ENCODE measurements at places on chromosomes 1 and 21. TPM values are rescaled to one million over a fixed set of nuclear protein-coding genes. Genes with fewer than 3 reads are reported as not detected.

DNA sequence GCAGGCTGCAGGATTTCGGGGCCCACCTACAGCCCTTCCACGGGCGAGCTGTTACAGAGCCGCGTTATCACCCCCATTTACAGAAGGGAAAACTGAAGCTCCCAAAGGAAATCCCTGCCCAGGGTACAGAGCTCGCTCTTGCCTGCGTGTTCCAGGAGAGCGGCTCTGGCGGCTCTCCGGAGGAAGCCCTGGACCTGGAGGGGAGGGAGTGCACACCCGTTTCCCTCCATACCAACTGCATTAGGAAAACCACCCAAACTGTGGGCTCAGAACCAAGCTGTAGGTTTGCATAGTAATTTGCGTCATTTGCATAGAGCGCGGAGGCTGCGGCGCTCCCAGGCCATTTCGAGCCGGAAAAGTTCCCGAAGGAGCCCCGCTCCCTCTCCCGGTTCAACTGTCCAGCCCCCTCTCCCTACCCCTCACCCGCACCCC is 24.7 kb upstream of the ADGRB2 start:
- DNase-seq: no peak

DNA sequence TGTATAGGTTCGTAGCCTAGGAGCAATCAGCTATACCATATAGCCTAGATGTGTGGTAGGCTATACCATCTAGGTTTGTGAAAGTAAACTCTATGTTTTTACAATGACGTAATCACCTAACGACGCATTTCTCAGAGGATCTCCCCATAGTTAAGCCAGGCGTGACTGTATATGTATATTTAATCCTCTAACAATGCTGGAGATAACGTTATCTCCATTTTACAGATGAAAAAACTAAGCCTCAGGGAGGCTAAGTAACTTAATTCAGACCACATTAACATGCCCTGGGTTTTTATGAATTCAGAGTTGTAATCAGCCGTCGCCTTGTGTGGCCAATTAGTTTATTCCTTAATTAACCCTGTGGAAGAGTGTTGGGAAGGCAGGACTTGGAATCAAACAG is 107.7 kb upstream of the PLXNA2 start:
- no peak for DNase-seq

Gene MPZL1
- 137 TPM for total RNA-seq

DNA sequence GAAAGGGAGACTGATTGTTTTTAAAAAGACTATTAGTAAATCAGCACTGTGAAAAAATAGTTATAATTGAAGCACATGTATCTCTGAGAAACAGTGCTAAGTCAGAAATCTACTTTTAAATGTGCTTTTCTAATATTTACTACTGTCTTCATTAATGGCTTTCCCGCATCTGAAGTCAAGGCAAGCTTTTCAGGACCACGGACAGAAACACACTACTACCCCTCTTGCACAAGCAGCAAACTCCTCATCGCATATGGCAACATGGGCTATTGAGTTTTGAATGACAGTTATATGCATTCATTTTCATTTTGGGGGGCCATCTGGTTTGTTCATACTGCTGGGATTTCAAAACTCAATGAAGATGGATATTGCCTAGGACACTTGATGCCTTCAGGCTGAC is 433.4 kb upstream of the CAMK1G start:
- DNase-seq: no peak

GRCh38 chr1:115062542-115063004 is 26.7 kb downstream of the TSPAN2 start:
- DNase-seq: peak; percentile 62

GRCh38 chr1:182084487-182085316 is 23.2 kb upstream of the ZNF648 start:
- peak; percentile 90 for DNase-seq

Gene SLC30A10
- total RNA-seq: 5.5 TPM

Gene RPTN
- total RNA-seq: not detected

DNA sequence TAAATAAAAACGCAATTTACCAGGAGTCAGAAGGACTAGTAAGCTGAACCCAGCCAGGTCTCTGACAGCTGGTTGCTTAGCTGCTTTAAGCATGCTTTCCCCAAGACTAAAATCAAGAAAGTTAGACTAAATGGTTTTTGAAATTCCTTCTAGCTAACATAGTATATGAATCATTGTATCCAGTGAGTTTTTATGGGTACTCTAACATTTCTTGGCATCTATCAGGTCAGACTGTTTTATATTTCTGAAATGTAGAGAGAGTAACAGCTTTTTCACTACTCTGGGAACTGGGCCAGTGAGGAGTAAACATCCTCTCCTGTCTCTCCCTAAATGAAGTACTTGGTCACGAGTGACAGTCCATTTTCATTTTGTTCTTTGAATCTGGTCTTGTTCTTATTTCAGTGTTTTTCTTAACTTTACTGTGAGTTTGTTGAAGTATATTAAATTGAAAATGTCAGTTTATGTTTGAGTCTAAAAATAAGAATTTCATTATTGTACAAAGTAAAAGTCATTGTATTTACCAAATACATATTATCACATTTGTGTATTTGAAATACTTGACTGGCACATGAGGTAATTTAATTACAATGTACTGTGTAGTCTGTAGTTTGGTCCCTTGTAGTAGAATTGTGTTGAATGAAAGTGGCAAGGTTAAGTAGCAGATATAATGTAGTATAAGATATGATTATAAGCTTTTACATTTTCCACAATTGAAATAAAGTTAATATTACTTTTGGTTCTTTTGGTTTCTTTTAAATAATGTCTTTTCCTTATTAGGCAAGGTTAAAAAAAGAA is 47.6 kb downstream of the PKN2 start:
- peak; percentile 30 for DNase-seq

DNA sequence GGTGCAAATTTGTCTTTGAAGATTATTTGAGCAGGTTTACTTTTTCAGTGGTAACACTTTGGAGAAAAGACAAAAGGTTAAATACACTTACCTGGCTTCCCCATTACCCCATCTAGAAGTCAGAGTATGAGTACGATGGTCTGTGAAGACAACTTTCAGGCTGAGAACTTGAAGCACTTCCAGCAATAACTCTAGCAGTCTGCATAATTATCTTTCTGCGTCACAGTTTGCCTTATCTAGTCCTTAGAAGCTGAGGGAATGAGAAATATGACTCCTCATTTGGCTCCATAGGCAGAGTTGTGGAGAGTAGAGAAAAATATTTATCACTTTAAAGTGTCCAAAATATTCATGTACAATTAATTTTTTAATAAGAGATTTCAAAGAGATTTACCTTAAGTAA is 323.4 kb upstream of the CAMK1G start:
- no peak for DNase-seq

Gene PTGS2
- total RNA-seq: 10.0 TPM

DNA sequence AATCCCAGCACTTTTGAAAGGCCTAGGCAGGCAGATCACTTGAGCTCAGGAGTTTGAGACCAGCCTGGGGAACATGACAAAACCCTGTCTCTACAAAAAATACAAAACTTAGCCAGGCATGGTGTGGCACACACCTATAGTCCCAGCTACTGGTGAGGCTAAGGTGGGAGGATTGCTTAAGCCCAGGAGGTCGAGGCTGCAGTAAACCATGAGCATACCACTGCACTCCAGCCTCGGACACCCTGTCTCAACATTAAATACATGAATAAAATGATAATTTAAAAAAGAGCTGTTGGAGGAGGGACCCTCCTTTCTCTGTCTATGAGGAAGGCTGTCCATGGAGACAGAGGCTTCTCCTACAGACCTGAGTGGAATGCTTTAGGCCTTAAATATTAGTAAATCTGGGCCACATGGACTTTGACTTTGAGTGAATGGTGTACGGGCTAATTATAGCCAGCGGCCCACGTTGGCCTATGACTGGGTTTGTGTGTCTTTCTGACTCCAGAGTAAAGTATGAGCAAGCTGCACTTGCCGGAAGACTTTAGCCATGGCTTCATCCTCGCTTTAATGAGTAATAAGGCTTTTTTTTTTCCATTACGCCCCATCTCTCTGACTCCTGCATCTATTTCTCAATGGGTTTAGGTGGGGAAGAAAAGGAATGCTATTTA is 21.3 kb downstream of the RAB3B start:
- DNase-seq: peak; percentile 74

Data from mucosa of gallbladder (tissue), 1 donor.